NCI-H774 (cell line): ENCODE measurements at places on chromosomes 6 and 20.

GRCh38 chr6:72530152-72530551 is 91.7 kb upstream of the KCNQ5 start:
- DNase-seq = no peak

- DNase-seq = no peak
Observed at GRCh38 chr20:41482647-41483552, 116.3 kb upstream of the EMILIN3 start.

- no peak for DNase-seq
Observed at GRCh38 chr6:11251553-11252360, 19.3 kb upstream of the NEDD9 start.

DNA sequence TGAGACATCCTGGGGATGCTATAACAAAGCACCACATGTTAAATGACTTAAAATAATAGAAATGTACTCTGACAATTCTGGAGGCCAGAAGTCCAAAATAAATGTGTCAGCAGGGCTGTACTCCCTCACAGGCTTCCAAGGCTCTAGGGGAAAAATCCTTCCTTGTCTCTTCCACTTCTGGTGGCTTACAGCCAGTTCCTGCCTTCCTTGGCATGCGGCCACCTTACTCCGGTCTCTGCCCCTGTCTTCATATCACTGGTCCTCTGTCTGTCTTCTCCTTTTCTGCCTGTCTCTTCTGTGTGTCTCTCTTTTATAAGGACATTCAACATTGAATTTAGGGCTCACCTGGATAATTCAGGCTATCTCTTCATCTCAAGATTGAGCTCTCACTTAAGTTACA is 155.3 kb upstream of the SYNCRIP start:
- DNase-seq = no peak

DNA sequence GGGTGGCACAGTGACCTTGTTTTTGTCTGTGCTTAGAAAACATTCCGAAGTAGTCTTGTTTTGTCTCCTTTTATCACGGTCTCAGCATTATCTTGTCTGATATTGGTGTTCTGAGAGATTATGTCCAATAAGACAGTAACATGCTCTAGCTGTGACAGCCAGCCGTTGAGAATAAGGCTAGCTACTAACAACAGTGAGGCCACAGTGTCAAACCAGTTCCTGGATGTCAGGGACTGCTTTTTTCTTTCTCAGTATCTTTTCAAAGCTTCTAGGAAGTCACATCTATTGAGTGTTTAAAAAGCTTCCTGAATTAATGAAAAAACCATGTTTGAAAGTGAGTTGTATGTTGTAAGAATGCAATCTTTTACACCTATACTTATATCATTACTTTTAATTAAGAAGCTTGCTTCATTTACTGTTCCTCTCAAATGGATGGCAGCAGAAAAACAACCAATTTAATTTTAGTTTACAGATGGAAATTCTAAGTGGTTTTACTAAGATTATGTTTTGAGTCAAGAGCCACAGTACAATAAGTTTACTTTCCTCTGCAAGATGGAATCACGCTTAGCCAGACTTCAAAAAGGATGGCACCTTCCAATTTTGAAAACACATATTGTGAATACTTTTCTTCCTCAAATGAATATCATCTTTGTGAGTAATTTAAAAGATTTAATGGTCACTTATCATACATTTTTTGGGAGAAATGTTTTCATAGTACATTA is 53.1 kb downstream of the MAP3K7 start:
- no peak for DNase-seq

DNA sequence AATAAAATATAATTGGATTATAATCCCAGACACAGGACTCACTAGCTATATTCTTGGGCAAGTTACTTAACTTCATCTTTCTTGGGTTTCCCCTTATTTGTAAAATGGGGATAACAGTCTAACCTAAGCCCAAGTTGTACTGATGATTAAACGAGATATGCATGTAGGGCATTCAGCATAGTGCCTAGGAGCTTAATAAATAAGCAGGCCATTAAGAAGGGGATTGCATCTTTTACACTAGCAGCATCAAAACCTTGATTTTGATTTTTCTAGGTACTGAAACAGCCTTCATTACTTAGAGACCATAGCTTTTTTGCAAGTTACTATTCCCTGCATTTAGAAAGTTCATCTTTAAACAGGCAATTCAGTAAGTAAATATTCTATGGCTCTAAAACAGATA is 2.2 kb upstream of the QKI start:
- DNase-seq = no peak

- DNase-seq = no peak
Observed at GRCh38 chr6:147654103-147654845, 145.8 kb downstream of the SAMD5 start.

DNA sequence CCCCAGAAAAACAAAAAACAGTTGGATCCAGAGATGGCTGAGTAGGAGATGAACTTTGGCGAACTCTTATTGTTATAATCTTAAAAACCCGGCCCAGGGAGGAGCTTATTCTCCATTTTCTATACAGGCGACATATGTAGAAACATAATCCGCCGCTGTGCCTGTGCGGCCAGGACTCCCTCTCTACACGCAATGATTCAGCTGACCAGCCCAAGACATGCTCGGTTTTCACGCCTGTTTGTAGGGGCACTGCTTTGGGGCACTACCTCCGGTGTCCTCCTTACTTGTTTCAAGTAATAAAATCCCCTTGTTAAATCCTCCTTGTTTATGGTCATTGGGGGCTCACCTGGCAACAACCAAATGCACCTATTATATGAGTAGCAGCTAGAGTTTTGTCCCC is 89.9 kb downstream of the SEL1L2 start:
- no peak for DNase-seq

GRCh38 chr6:104705095-104705707 is 154.5 kb downstream of the HACE1 start:
- DNase-seq = no peak

DNA sequence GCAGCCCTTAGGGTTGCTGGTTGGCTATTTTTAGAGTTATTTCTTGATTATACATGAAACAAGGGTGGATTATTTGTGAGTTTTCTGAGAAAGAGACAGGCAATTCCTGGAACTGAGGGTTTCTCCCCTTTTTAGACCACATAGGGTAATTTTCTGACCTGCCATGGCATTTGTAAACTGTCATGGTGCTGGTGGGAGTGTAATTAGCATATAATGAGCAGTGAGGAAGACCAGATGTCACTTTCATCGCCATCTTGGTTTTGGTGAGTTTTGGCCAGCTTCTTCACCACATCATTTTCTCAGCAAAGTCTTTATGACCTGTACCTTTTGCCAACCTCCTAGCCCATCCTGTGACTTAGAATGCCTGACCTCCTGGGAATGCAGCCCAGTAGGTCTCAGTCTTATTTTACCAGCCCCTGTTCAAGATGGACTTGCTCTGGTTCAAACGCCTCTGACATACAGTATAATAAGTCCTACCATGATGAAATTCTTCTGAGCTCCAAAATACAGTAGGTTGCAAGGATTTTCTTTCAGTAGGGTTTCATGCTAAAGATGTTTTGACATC is 117.1 kb downstream of the ISM1 start:
- no peak for DNase-seq

GRCh38 chr20:33132513-33133372 is 35.2 kb upstream of the BPIFA2 start:
- DNase-seq = no peak

- no peak for DNase-seq
Observed at GRCh38 chr6:163183806-163184205, 230.7 kb upstream of the QKI start.

- no peak for DNase-seq
Observed at GRCh38 chr6:157675831-157676230, 147.2 kb upstream of the SNX9 start.

GRCh38 chr6:53854843-53855567 is 60.2 kb downstream of the LRRC1 start:
- DNase-seq = no peak

DNA sequence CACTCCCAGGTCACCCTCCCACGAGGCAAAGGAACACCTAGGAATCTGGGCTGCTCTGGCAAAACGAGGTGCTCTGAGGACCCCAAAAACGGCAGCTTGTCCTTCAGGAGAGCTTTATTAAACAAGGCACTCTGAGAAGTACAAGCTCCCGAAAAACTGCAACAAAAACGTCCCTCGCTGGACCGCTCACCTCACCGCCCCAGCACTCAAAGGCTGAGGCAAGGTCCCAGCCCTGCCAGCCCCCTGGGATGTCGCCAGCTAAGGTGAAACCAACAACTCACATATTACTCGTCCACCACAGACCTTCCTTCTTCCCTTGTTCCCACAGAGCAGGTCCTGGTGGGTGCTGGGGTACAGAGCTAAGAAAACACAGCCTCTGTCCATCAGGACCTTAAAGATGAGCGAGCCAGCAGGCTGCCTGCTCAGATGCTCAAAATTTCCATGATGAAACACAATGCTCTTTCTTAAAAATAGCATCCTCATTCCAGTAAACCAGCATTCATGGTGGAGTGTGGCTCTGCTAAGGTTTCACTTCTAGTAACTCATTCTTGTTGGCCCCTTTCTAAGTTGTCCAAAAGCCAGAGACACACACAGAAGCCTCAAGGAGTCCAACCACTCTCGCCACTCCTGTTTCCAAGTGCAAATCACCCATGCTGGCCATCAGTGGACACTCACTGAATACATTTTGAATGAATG is 35.9 kb downstream of the ATP9A start:
- no peak for DNase-seq

DNA sequence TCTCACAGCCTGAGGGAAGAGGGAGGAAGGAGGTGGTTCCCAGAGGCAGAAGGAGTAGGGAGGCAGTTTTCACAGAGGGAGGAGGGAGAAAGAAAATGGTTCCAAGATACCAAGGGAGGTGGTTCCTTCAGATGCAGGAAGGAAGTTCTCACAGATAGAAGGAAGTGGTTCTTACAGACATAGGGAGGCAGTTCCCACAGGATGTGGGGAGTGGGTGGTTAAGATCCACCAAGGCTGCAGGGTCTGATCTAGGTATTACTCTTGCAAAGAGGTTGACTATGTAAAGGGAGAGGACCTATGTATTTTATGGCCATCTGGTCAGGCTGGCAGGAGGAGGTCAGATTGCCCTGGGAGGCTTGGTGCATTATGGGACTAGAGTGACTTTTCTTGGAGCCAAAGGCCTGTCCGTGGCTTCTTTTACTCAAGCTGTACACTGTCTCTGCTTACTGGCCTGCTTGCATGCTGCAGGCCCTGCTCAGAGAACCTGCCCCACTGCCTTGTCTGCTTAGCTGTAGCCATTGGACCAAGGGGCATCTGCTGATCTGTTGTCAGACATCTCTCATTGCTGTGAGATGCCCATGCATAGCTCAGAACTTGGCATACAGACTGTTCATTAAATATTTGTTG is 283.7 kb downstream of the DHX35 start:
- DNase-seq = no peak

DNA sequence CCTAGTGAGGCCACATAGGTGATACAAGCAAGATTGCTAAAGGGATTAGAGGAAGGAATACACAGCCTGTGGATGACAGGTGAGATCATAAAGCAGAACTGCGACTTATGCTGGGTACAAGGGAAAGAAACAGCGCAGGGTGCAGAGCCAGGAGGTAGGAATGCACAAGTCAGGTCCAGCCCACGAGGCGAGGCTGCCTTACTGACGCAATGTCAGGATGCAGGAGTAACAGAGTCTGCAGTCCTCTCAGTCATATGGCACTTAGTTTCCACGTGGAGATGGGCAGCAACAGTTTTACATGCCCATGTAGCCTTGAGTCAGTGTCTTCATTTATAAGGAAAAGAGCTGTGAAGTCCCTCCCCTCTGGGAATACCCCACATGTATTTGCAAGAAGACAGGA is 210.9 kb downstream of the SYNE1 start:
- DNase-seq = no peak

DNA sequence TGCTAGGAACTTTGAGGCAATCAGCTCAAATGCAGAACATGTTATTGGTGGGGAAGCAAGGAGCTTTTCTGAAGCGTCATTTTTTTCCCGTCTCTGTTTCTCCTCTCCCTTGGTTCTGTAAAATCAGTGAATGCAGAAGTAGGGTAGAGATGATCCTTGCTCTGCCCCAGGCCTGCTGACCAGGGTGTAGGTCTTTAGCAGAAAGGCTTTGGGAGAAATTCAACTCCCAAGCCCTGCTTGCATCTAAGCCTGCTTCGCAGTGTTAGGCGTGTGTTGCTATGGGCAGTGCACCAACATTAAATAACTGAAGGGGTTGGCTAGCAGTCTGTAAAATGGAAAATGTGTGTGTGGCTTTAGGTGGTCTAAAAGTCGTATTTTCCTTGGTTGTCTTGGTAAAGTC is 45.9 kb downstream of the SASH1 start:
- DNase-seq = no peak

GRCh38 chr6:104642871-104643270 is 216.8 kb downstream of the HACE1 start:
- no peak for DNase-seq

- DNase-seq = no peak
Observed at GRCh38 chr20:59808729-59809381, 124.6 kb downstream of the SYCP2 start.

- no peak for DNase-seq
Observed at GRCh38 chr6:145147981-145148749, 587.2 kb downstream of the EPM2A start.

DNA sequence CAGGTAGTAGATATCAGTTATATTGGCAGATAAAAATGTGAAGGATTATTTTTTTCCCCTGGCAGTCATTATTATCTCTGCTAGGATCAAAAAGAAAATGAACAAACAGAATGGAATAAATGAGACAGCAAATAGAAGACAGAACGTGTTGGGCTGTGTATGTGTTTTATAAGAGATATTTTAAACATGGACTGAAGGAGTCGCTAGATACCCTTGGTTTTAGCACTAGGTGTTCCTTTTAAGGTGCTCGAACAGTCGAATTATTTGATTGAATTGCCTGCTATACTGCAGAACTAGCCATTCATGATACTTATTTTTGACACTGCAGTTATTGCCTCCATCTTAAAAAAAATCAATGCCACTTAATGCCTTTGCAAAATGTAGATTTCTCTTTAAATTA is 3.7 kb downstream of the GRIK2 start:
- peak; percentile 10 for DNase-seq

GRCh38 chr6:168118935-168119334 is 39.9 kb upstream of the FRMD1 start:
- no peak for DNase-seq

- DNase-seq = peak; percentile 20
Observed at GRCh38 chr6:74091136-74091793, 395.3 kb downstream of the CD109 start.

DNA sequence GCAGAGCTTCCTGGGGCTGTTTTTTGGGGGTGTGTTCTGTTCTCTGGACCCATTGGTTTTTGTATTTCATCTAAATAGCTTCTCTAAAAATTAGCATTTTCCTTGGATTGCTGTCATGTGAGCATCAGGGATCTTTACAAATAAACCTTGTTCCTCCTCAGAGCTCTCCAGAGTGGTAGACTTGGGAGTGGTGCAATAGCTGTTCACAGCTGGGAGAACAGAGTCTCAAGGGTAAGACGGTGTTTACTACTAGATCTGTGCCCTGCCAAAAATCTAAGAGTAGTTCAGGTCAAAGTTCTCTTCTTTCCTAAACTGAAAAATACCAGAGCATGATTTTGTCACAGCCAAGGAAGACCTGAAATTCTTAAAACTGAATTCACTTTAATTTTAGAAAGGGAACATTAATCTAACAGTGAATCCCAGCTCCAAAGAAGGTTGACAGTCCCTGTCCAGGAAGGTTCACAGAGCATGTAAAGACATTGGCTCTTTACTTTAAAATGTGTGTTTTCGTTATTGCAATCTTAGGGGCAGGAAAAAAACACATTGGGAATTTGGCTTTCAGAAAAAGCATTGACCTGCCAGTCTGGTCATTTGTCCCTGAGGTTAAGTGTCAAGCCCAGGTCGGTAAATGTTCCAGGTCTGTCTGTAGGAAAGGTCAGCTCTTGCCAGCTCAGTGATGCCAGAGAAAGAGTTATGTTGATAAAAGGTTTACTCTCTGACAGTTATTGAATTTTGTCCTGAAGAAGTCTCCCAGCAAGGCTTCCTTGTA is 43.3 kb downstream of the VAPB start:
- DNase-seq = no peak
